Esophagus squamous epithelium (tissue), 5 donors: ENCODE measurements at places on chromosomes 5 and 9.

DNA sequence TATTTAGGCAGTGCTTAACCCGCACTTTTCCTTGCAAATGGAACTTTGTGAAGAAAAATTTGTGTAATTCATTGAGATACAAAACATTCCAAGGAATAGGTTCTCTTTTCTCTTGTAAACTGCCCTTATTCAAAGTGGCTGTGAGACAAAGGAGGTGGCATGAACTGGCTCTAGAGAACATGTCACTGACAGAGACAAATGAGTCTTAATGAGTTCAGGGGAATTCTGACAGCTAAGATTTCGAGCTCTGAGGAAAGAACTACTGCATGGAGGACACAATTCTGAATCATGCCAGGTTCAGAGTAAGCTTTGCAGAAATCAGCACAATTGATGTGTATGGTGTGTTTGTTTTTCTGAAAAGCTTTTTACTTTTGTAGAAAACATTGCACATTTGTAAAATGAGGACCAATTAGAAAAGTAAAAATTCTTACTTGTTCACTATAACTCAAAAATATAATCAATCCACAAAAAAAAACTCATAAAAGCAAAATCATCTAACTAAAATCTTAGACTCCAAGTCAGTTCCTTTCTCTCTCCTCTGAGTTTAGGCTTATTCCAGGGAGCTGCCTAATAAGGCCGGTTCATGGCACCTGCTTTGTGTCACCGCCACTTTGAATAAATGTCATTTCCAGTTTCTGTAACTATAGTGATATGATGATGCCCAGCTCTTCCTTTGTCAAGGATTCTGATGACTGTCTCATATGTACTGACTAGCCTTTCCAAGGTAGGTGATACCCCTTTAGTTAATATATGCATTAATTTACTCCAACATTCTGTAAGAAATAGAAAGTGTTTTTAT is 163.2 kb downstream of the HCN1 start:
- no peak for DNase-seq

DNA sequence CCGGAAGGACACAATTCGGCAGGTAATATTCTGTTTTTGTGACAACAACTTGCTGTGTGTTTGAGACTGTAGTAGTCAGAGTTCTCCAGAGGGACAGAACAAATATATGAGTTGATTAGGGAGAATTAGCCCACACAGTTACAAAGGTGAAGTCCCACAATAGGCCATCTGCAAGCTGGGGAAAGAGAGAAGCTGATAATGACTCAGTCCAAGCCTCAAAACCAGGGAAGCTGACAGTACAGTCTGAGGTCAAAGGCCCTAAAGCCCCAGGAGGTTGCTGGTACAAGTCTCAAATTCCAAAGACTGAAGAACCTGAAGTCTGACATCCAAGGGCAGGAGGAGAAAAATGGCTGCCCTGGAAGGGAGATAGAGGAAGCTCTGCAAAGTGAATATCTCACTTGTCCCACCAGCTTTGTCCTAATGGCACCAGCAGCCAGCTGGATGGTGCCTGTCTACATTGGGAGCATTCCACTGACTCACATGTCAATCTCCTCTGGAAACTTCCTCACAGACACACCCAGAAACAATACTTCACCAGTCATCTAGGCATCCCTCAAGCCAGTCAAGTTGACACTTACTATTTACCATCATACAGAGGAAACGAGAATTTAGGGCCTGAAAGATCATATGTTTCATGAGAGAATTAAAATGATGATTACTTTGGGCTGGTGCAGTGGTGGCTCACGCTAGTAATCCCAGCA is 36.3 kb upstream of the CTXN3 start:
- no peak for DNase-seq

GRCh38 chr9:135522137-135522877 is 1.1 kb downstream of the LCN1 start:
- DNase-seq, result no peak

DNA sequence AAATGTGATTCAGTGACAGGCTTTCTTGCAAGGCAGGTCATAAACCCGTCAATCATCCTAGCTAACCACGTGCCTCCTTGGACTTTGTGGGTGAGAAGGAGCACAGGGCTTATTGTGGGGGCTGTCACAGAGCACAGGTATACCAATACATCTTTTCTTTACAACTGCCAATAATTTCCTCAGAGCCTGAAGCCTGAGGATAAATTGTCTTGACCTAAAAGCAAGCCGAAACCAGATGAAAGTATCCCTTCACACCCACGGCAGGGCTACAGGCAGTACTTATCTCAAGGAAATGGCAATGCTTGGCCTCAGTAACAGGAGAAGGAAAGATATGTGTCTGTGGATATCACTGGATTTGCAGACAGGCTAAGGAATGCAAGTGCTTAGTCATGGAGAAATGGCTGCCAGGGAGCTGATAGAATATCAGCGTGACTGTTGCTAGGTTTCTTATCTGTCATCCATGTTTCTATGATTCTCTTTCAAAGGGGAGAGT is 90.3 kb upstream of the ZNF366 start:
- no peak for DNase-seq

DNA sequence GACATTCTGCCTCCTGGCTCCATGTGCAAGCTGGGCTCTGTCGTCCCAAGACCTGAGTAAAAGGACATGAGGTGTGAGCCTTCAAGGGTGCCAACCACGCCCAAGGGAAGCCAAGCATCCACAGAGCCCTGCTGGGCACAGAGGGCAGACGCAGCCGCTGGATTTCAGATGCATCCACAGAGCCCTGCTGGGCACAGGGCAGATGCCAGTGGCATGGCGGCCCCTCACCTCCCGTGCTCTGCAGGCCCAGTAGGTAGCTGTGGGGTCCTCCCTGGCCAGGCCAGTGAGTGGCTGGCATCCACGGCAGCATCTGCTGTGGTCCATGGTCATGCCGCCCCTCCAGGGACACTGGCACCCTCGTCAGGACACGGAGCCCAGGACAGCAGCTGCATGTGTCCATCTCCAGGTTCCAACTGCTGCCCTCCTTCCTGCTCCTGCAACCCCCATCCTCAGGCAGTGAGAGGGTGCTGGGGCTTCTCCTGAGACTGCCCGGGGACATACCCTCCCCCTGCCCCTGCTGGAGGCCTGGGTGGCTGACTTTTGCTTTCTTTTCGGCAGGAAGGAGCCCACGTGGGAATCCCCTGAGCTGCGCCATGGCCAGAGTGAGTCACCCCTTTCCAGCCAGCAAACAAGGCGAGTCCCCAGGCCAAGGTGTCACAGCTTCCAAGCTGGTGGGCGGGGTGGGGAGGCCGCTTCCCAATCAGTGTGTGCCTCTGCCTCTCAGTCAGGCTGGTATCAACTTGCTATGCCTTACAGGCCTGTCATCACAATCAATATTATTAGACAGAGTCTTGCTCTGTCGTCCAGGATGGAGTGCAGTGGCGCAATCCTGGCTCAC is 4.0 kb upstream of the TRAF2 start:
- DNase-seq, result no peak

DNA sequence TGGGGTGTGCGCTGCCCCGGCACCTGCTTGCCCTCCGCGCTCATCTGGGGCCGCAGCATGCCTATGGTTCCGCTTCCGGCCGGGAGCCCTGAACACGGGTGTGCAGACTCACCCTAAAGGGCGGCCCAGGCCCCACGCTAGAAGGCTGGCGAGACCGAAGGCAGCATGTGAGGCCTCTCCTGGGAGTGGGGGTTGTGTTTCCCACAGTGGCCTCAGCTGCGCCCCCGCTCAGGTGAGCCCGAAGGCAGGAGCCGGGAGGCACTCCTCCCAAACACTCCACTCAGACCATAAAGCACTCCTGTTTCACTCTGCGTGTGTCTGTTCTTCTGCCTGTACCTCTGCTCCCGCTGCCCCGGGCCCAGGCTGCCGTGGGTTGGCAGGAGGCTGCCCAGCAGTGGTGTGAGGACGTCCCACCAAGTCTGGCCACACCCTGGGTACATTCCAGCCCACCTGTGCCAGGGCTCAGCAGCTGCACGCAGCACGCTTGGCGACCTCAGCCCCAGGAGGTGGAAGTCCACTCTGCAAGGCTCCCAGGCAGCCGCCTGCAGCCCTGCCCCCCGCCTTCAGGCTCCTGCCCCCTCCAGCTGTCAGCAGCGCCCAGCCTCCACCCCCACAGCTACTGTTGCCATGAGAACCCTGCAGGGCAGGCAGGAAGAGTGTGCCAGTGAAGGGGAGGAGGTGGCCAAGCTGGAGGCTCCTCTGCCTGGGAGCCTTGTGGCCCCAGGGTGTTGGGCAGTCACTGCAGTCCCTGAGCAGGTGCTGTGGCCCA is 1.2 kb upstream of the AJM1 start:
- DNase-seq, result no peak
